Choroid plexus epithelial cell (primary cell): ENCODE measurements at places on chromosomes 4 and X.
A peak's percentile ranks its signal among the peaks of the same experiment; 100 is the strongest.

DNA sequence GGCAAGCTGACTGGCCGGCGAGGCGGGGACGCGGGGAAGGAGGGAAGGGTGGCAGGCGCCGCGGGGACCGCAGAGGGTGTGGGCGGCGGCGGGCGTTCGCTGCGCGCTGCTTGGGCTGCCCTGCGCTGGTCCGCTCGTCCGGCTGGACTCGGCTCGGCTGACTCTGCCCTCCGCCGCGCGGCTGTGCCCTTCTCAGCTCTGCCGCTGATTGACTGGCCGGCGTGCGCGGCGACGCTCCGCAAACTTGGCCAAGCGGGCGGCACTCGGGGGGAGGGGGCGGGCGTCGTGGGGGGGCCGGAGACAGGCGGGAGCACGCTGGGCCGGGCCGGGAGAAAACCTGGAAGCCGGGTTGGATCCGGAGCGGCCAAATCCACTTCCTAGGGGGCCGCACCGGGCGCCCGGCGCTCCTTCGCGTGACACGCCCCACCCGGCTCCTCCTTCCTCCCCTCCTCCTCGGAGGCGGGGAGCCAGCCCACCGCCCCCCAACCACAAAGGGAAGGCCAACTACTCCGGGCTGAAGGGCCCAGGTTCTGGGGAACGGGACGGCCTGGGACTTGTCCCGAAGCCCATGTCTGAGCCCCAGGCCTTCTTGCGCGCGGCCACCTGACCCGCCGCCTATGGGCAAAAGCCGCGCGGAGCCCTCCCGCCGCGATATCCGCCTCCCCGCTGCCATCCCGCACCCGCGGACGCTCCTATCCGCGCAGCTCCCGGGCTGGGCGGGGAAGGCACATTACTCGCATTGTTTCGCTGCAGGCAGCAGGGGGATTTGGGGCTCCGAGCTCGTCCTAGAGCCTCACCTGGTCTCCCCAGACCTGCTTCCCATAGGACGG lies at the start of gene GPC4:
Gene GPC4 (minus strand): TSS at position 214 of the 830 bp plus-strand sequence. CDS start 524 bp downstream, outside the sequence.
- DNase-seq, result peak; percentile 41

- no peak for DNase-seq
Measured at GRCh38 chr4:104811727-104812126, 317.0 kb upstream of the CXXC4 start.

DNA sequence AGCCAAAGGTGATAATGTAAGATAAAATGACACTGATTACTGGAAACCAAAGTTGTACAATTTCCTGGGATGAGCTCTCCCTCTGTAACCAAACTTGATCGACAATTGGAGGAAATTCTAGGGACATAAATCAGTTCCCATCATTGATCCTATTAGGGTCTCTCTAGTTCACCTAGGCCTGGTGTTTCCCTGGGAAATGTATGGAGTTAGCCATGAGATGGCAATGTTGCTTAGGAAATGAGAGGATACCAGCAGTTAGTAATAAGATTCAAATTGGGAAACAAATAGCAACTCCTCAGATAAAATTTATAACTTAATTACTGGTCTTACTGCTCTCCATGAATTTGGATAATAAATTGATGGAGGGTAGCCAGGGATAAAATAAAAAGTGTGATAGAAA lies 52.2 kb downstream of the SPATA18 start:
- DNase-seq, result peak; percentile 21

- peak; percentile 48 for DNase-seq
Measured at GRCh38 chr4:55398461-55398860, 2.7 kb downstream of the TMEM165 start.

GRCh38 chrX:5155301-5155700 lies 1073.4 kb downstream of the NLGN4X start:
- no peak for DNase-seq

GRCh38 chrX:115459883-115460880 lies 100.8 kb upstream of the PLS3 start:
- DNase-seq, result peak; percentile 74

DNA sequence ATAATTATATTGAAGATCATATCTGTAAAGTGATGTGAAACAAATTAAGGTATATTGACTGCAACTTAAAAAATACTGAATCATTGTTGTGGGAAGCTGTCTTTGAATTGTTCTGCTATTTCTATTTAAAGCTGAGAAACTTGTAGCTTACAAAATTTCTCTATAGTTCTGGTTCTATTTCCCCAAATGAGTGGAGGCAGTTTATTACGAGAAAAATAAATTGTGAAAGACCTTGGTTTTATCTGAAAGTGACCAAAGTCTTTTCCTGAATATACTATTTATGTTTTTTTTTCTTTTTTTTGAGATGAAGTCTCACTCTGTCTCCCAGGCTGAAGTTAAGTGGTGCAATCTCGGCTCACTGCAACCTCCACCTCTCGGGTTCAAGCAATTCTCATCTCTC lies 165.4 kb downstream of the SH3BGRL start:
- DNase-seq, result no peak

DNA sequence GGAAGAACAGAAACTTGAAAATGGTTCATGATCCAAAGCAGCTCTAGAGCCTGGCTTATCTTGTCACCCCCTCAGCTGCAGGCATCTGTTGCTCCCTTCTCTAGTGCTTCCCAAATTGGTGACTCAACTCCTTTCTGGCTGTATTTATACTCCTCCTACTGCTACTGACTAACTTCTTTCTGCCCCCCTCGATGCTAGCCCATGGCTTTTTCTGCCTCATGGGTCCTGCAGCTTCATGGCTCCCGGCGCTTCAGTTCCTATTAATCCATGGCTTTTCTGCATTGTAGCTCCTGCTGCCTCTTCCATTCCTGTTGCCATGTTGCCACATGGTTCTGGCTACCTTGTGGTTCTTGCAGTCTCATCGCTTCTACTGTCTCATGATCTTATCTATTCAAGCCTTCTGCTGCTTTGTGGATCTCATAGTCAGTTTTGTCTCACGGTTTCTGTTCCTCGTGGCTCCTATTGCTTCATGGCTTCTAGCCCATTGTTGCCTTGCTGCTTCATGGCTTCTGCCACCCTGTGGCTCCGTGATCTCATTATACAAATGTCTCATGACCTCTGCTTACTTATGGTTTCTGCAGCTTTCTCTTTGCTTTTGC lies 48.1 kb downstream of the SMC1A start:
- no peak for DNase-seq

- peak; percentile 5 for DNase-seq
Measured at GRCh38 chrX:103187953-103188475, 26.9 kb upstream of the BEX4 start.

DNA sequence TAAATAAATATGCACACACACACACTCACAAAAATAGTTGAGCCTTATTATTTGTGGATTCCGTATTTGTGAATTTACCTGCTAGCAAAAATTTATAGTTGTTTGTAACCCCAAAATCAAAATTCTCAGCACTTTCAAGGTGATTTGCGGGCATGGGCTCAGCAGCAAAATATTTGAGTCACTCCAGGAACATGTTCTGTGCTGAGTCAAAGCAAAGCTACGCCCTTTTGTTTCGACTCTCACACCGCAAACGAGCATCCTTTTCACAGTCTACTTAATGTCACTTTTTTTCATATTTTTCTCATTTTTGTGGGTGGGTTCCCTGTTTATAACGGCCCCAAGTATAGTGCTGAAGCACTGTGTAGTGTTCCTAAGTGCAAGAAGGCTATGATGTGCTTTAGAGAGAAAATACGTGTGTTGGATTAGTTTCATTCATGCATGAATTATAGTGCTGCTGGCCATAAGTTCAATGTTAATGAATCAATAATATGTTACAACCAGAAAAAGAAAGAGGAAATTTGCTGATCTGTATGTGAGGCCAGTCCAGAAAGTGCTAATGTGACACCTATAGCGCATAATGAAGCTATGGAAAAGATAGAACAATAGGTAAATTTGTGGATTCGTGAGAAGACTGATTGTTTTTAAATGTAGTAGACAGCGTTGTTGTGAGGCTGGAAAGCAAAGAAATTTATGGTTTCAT lies 723.2 kb upstream of the AGA start:
- no peak for DNase-seq

- no peak for DNase-seq
Measured at GRCh38 chr4:35965300-35965699, 279.0 kb downstream of the ARAP2 start.

DNA sequence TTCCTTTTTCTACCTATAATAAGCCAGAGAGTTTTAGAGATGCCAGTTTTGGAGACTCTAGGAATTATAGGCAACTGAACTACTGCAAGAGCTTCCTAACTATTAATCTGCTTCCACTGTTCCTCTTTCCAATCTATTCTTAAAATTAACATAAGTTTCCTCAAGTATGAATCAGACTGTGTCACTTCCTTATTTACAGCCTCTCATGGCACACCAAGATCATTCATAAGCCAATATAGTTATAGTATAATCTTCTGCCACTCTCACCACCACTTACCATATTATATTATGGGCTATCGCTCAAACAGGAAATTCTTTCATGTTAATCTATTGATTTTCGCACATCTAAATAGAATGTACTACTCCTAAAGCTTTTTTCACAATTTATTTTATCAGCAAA lies 383.5 kb downstream of the STPG2 start:
- DNase-seq, result no peak

DNA sequence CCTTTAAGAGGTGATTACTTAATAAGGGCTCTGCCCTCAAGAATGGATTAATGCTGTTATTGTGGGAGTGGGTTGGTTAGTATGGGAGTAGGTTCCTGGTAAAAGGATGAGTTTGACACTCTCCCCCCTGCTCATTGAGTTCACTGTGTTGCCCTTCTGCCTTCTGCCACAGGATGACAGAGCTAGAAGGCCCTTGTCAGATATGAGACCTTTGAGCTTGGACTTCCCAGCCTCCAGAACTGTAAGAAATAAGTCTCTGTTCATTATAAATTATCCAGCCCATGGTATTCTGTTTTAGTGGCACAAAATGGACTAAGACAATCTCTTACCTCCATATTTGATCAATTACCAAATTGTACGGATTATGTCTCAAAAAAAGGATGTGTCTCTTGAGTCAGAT lies 114.3 kb upstream of the NAP1L5 start:
- DNase-seq, result no peak

DNA sequence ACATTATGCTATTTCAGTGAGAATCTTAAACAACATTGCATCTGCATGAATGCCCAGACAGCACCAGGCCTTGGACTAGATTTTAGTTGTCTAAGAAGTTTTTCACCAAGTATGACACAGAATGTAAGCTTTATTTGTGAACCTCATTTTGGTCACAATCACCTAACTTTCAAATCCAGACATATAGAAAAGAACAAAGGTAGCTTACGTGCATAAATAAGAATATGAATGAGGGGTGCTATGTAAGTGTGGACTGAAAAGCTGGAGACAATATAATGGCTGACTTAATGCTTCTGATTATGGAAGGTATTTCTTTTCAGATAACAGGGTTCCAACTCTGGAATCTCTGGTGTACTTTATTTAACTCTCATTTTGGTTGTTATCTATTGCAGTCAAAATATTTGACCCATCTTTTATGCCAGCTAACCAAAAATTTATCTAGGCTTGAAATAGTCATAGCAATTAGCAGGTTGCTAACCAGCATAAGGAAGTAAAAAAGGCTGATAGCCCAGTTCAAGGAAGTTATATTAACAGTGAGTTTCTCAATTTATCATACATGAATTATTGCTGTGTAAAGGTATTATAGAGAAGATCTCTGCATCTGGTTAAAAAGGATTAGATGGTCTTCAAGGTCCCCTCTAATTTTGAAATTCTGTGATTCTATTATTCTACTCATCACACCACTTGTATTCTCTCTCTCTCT lies 36.5 kb downstream of the SLC7A11 start:
- no peak for DNase-seq

- peak; percentile 82 for DNase-seq
Measured at GRCh38 chr4:15194520-15194919, 192.2 kb downstream of the CPEB2 start.

DNA sequence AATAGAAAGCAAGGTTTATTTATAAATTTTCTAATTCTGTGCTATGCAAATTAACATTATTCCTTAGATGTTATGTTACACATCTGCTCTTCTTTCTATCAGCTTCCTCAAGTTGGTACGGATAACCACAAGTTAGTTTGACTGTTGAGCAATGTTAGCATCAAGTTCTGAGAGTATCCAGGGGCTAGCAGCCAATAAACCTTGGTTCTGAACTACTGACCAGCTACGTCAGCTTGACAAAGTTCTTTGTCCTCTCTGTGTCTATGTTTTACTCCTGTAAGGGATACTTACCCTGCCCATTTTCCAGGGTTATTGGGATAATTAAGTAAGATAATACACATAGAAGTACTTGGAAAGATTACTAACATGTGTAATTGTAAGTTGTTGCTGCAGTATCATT lies 8.1 kb upstream of the TEX13A start:
- DNase-seq, result peak; percentile 3

DNA sequence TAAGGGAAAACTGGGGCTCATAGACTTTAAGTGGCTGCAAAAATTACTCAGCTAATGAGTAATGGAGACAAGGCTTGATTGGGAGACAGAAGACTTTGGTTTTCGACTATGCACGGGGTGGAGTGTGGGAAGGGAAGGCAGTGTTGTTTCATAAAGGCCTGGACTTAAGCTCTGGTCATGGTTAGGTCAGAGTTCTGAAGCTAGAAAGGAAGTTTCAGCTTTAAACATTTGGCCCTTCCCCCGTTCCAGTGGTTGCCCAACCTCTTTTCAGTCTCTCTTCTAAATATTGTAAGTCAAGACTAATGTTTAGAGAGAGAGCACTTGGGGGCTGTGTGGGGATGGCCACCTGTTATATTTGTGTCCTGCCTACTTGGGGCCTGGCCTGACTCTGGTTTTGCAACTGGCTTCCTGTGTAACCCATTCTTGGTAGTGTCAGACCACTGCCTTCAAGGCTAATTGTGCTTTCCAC lies 21.0 kb downstream of the MSN start:
- DNase-seq, result peak; percentile 68

- DNase-seq, result peak; percentile 70
Measured at GRCh38 chr4:132642016-132642817, 506.9 kb upstream of the PCDH10 start.

- no peak for DNase-seq
Measured at GRCh38 chr4:184357772-184358171, 116.6 kb downstream of the IRF2 start.

DNA sequence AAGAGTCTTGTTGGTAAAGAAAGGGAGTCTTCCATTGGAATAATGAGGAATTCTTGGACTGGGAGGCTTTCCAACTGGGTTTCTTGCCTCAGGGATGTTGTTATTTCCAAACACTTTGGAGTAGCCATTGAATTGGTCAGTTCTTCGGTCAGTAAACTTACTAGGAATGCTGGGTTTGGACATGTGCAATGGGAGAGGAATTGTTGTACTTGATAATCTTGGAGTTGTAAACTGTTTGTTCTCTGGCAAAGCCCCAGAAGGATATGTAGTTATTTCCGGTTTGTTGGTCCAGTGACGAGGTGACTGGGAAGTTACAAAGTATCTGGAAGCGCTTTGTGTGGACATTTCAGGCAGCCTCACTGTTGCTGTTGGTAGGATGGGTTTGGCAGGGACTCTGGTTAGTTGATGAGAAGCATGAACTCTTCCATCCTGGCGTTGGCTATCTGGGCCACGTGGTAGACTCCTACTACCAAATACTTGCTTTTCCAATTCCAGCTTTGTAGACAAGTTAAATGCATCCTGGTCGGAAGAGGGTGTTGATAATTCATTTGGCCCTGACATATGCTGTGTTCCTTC lies 25.9 kb downstream of the MXRA5 start:
- DNase-seq, result no peak

- DNase-seq, result no peak
Measured at GRCh38 chrX:17448188-17448587, 73.2 kb downstream of the NHS start.
